ENCODE measurements at places on chromosomes 2 and 18.

DNA sequence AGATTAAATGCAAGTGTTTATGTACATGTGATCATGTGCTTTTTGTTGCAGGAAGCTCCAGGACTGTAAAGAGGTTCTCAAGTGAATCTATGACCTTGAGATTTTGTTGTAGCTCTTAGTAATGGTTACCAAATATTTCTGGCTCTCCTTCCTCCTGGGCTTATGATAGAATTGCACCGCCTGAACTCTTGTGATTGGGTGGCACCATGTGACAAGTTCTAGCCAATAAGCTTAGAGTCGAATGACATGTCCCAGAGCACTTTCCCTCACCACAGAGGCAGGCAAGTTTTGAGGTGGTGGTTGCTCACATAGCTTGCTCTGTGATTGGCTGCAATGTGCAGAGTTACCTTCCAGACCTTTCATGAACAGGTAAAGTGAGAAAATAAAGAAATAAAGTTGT, 8.9 kb upstream of the SCG2 start:
- no peak for DNase-seq

- DNase-seq: no peak
Measured at GRCh38 chr2:190927301-190927700, 46.7 kb downstream of the GLS start.

GRCh38 chr2:85324639-85325465, 2.9 kb downstream of the TGOLN2 start:
- DNase-seq: peak; percentile 58

DNA sequence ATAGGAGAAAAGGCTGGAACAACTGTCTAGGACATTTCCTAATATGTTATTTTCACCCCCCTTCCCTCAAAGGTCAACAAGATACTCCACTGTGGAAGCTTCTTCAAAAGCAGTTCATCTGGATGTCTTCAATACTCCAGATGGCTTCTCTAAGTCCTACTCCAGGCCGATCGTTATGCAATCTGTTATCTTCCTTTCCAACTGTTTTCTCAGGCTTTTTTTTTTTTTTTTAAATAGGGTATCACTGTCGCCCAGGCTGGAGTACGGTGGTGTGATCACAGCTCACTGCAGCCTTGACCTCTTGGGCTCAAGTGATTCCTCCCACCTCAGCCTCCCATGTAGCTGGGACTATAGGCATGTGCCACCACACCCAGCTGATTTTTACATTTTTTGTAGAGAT, 26.3 kb downstream of the ATP8B1 start:
- peak; percentile 77 for DNase-seq

- DNase-seq: no peak
Measured at GRCh38 chr2:235070063-235070706, 118.4 kb downstream of the SH3BP4 start.

DNA sequence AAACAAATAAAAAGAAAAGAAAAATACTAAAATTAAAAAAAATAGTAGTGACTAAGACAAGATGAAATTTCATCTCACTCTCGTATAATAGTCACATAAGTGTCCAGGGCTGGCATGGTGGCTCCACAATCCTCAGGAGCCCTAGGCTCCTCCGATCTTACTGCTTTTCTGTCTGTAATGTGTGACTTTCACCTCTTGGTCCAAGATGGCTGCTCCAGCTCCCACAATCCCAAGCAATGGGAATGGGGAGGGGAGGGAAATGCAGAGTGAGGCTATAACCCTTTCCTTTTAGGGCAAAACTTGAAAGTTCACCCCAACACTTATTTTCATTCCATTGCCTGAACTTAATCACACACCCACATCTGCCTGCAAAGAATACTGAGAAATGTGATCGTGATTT, 90.4 kb downstream of the MOGAT1 start:
- no peak for DNase-seq

DNA sequence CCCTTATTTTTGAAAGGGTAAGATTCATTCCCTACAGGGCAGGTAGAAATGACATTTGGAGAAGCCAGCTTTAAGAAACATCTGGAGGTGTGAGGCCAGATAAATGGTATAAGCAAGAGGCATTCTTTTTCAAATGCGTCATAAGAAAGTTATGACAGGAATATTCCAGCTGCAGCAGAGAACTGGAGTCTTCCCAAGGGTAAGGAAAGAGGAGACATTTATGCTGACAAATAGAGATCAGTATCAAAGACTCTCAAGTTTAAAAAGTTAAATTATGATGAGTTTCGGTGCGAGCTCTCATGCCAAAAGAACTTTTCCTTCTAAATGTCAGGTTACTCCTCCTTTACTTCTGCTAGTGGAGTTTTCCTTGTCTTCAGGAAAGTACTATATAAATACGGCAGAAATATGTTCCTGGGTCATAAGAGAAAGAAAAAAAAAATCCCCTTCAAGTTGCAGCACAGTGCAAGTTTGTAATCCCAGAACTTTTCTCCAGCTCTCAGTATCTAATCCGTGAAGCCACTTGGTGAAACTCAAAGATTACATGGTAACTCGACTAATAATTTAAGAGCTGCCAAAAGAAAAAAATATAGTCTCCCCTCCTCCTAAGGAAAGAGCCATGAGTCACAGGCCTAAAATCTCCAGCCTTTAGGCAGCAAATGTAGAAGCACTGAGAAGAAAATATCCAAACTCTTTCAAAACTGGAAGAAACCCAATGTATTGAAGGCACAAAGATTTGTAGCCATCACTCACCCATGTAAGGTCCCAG, 428.1 kb downstream of the MEIS1 start:
- no peak for DNase-seq

- no peak for DNase-seq
Measured at GRCh38 chr18:7662866-7663265, 95.8 kb downstream of the PTPRM start.

- DNase-seq: peak; percentile 5
Measured at GRCh38 chr2:40957508-40957907, 505.6 kb upstream of the SLC8A1 start.

- no peak for DNase-seq
Measured at GRCh38 chr2:197821550-197822289, 17.3 kb downstream of the PLCL1 start.

DNA sequence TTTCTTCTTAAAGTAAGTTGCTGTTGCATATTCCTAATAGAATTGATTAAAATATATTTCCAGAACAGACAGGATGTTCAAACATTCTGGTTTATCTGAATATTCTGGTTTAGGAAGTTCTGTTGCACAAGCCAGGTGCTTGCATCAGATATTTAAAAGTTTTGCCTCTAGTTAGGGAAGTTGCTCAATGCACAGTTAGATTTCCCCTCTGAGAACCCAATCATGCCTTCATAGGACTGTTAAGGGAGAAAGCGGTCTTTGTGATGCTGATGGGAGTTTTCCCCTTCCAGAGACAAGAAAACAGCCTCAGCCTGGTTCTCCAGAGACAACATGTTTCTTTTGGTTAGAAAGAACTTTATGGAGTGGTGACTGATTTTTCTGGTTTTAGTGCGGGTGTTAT, 65.6 kb upstream of the REV1 start:
- peak; percentile 70 for DNase-seq

DNA sequence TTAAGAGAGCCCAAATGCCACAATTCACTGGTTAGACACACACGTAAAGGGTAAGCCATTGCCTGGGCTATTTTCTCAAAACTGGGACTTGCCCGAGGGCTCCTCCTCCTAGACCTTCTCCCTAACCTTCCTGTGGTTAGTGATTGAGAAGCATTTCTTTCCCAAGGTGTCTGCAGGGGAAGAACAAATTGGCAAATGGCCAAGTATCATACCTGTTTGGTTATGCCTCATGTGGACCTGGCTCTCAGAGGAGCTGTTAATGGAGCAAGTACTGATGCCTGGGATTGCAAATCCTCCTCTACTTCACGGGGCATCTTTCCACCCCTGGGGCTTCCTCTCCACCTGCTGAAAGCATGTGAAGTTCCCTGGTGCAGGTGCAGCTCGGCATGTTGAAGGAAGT, 187.5 kb upstream of the CYRIA start:
- DNase-seq: no peak

Data from hematopoietic multipotent progenitor cell treated with erythropoietin and hydrocortisone succinate and interleukin-3 and kit ligand, for 6 days (in vitro differentiated cells).